Endothelial cell of coronary artery (primary cell): ENCODE measurements at places on chromosomes 4 and X. TPM values are rescaled to one million over a fixed set of nuclear protein-coding genes. Genes with fewer than 3 reads are reported as not detected.

RAB39B gene
- under 0.01 and 0.09 TPM in 2 replicates for total RNA-seq

P2RY8 gene
- not detected in 2 replicates for total RNA-seq

DUX4 gene
- total RNA-seq: not detected in 2 replicates

BANK1 gene
- total RNA-seq: under 0.01 and 0.28 TPM in 2 replicates
